ENCODE measurements at places on chromosomes 12 and 14.

DNA sequence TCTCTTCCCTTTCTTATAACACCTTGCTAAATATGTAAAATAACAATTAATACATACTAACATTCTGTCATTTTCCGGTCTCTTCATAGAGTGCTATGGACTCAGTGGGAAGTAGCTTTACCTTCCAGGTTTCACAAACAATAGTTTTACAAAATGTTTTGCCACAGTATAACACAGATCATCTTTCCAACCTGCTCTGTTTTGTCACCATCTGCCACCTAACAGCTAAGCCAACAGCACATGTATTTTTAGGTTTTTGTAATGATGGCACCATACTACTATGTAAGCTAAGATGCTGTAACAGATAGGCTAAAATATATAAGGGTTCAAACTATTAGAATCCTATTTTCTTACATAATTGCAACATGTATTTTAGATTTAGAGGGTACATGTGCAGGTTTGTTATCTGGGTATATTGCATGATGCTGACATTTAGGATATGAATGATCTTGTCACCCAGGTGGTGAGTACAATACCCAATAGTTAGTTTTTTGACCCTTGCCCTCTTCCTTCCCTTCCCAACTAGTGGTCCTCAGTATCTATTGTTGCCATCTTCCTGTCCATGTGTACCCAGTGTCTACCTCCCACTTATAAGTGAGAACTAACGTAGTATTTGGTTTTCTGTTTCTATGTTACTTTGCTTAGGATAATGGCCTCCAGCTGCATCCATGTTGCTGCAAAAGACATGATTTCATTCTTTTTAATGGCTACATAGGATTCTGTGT lies 8.7 kb downstream of the RHOJ start:
- DNase-seq: no peak

- DNase-seq: no peak
These were observed 22.0 kb downstream of the SLC25A21 start for GRCh38 chr14:37150414-37150813.

GRCh38 chr12:108611884-108612415 lies 14.1 kb upstream of the TMEM119 start:
- no peak for DNase-seq

GRCh38 chr12:13573698-13574321 lies 377.3 kb downstream of the EMP1 start:
- DNase-seq: no peak

GRCh38 chr14:95759941-95760340 lies 46.0 kb upstream of the TCL1A start:
- DNase-seq: no peak

DNA sequence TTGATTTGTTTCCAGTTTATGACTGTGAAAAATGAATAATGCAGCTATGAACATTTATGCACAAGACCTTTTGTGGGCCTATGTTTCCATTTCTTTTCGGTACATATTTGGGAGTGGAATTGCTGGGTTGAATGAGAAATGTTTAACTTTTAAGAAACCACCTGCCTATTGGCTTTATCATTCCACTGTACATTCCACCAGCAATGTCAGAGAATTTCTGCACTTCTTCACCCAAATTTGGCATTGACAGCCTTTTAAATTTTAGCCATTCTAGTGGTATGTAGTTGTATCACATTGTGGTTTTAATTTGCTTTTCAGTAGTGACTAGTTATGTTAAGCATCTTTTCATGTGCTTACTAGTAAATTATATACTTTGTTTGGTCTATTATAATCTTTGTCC lies 317.0 kb upstream of the TMTC1 start:
- DNase-seq: no peak

GRCh38 chr14:77838831-77839511 lies 39.1 kb downstream of the ADCK1 start:
- DNase-seq: no peak

DNA sequence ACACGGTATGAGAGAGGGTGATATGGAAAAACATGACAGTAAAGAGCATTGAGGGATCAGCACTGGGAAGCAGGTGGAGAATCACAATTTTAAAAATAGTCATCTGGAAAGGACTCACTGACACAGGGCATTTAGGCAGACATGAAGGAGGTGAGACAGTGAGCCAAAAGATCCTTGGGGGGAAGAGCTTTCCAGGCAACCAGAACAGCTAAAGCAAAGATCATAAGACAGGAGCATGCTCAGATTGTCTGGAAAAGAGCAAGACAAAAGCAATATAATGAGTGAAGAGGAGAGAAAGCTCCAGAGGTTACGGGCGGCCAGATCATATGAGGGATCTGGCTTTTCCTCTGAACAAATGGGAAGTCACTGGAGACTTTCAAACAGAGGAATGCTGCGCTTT lies 63.9 kb downstream of the DENND5B start:
- no peak for DNase-seq

- DNase-seq: no peak
These were observed 3.7 kb downstream of the DDX24 start for GRCh38 chr14:94077111-94077821.

DNA sequence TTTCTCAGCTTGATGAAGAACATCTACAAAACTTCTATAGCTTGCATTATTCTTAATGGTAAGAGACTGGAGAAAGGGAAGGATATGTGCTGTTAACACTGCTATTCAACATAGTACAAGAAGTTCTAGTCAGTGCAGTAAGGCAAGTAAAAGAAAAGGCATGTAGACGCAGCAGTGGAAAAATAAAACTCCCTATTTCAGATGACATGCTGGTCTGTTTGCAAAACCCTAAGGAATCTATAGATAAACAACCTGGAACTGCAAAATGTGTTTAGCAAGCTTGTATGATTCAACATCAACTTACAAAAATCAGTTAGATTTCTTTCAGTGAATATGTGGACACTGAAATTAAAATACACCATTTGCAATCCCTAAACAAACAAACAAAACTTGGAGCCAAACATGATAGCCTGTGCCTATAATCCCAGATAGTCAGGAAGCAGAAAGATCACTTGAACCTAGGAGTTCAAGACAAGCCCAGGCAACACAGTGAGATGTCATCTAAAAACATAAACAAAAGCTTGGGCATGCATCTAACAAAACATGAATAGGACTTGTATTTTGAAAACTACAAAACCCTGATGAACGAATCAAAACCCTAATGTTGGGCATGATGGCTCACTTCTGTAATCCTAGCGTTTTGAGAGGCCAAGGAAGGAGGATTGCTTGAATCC lies 293.6 kb upstream of the RGS6 start:
- DNase-seq: no peak

- DNase-seq: no peak
These were observed 769.4 kb upstream of the USP15 start for GRCh38 chr12:61490526-61491498.

DNA sequence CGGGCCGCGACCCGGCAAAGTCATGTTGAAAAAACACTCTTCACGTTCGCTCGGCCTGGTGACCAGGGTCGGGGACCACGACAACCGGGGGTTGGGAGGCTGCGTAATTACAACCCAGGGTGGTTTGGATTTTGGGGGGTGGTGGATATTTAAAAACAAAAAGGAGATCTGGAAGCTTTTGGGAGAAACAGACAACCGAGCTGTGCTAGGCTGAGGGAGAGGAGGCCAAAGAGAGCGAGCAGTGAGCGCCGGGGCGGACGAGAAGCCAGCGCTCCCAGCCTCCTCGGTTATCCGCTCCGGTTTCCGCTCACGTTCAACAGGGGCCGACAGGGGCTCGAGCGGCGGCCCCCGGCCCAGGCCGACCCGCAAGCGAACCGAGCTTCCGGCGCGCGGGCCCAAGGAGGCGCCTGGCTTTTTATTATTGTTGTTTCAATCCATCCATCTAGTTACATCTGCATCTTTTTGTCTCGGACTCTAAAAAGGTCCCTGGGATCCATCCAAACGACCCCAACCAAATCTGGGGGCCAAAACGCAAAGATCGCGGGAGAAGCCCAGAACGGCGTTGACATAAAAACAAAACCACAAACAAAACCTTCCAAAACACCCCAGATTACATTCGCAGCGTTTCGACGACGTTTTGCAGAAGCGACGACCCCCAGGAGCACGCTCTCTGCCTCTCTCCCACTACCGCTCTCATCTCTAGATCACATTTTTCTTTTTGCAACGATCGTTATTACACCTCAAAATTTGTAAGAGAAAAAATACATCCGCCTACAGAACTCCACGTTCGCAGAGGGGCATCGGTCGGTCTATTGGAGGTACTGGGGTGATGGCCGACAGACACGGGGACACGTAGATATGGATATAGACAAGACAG lies 771 bp downstream of the OTX2 start:
- DNase-seq: no peak

DNA sequence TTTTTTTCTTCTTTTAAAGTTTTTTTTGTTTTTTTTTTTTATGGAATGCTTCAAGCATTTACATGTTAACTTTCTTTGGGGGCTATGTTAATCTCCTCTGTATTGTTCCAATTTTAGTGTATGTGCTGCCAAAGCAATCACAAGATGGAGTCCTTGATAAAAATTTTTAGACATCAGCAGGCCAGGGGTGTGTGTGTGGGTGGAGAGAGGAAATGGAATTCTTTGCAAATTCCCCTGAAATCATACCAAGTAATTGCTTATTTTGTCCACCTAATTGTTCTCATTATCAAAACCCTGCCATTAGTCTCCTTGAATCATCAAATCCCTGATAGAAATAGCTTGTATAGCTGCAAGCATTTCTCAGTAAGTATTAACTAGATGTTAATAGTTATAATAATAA lies 21.7 kb downstream of the RNF212B start:
- no peak for DNase-seq

All from stimulated activated CD4-positive, alpha-beta T cell treated with anti-CD3 and anti-CD28 coated beads, TNF-alpha, amount 100 ng/mL, for 1 hour (primary cell).